ENCODE measurements at places on chromosomes 3 and 15.

GRCh38 chr3:87568331-87568730, 291.9 kb upstream of the POU1F1 start:
- no peak for DNase-seq

- DNase-seq = no peak
These were observed 448 bp upstream of the KBTBD12 start for GRCh38 chr3:127914584-127914983.

- DNase-seq = peak; percentile 50
These were observed 24.7 kb upstream of the TM2D3 start for GRCh38 chr15:101676921-101677329.

DNA sequence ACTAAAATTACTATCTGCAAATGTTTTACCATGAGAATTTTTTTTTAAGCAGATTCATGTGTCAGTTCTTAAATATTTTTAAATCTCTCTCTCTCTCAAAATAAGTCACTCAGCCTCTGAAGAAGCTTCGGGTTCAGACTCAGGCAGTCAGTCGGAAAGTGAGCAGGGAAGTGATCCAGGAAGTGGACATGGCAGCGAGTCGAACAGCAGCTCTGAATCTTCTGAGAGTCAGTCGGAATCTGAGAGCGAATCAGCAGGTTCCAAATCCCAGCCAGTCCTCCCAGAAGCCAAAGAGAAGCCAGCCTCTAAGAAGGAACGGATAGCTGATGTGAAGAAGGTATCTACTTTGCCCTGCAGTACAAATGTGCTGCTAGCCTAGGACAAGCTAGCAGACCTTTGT, 24.1 kb downstream of the CHD2 start:
- DNase-seq = no peak

DNA sequence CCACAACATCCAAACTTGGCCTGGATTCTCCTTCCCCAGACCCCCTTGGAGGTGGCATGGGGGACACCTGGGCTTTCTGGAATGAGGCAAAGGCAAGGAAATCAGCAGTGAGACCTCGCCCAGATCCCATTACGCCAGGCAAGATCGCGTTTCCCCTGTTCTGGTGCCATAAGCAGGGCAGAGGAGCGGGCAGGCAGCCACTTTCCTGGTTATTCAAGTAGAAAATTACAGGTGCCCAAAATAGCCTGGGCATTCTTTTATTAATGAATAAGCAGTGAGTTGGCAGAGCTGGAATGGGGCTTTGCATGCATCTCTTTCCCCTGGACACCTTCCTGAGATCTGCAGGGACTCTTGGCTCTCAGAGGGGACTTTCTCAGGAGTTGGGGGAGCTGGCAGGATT, 31.5 kb upstream of the FAM107A start:
- no peak for DNase-seq

- DNase-seq = no peak
These were observed 73.5 kb upstream of the ALDH1A3 start for GRCh38 chr15:100806157-100806556.

DNA sequence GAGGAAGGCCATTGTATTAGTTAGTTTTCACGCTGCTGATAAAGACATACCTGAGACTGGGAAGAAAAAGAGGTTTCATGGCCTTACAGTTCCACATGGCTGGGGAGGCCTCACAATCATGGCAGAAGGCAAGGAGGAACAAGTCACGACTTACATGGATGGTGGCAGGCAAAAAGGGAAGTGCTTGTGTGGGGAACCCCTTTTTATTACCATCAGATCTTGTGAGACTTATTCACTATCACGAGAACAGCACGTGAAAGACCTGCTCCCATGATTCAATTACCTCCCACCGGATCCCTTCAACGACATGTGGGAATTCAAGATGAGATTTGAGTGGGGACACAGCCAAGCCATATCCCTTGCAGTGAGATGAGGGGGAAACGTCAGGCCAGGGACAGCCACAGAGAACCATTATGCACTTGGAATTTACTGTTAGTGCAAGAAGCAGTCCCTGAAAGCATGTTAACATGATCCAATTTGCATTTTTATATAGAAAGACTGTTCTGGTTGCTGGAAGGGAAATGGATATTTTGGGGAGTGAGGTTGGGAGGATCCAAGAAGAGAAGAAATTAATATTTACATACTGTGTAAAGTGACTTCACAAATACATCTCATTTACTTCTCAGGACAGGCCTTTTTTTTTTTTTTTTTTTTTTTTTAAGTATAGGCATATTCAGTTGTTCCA, 87.1 kb downstream of the ARNT2 start:
- no peak for DNase-seq

DNA sequence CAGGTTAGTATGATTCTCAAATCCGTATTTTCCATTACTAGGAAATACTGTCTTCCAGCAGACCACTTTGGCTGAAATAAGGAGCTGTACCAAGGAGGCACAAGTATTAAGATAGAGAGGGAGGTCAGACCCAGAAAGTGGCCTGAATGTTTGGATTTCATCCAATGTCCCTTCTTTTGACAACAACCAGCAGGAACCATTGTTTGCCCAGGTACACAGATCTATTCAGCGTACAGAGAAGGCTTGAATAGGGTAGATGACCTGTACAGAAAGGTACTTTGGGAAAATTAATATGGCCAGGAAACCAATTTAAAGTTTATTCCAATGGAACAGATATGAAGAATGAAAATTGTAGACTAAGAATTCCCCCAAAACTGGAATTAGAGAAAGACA, 12.6 kb downstream of the MTHFS start:
- DNase-seq = no peak

DNA sequence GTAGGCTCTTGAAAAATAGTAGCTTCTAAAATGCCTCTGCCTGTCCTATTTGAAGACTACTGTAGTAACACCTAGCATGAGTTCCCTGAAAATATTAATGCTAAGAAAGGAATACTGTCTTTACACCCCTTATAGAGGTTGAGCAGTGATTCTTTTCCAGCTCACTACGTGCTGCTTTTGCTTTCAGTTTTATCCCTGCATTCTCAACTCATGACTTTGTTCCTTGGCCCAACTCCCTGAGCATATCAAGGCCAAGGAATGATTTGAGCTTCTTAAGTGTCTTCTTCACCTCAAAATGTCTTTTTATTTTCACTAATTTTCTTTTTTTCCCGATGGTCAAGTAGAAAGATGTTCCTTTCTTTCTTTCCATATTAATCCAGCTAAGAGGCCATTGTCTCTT, 16.5 kb upstream of the P2RY13 start:
- peak; percentile 57 for DNase-seq

- no peak for DNase-seq
These were observed 36.0 kb downstream of the SHQ1 start for GRCh38 chr3:72812201-72812600.

DNA sequence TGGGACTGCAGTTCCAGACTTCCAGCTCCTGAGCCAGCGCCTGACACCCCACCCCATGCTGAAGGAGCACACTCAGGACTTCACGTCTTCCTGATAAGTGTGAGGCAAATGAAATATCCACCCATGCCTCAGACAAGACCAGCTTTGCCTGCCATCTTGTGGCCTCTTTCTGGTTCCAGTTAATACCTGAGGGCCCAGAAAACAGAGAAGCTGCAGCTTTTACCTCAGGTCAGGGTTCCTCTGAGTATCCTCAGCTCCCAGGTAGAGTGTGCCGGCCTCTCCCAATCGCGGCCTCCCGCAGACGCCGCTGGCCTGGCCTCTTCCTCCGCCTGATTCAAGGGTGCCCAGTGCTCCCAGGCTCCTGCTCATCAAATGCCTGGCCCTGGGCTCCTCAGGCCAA, 5.1 kb upstream of the KLHL6 start:
- DNase-seq = no peak

- no peak for DNase-seq
These were observed 32.7 kb downstream of the MME start for GRCh38 chr3:155112661-155113389.

DNA sequence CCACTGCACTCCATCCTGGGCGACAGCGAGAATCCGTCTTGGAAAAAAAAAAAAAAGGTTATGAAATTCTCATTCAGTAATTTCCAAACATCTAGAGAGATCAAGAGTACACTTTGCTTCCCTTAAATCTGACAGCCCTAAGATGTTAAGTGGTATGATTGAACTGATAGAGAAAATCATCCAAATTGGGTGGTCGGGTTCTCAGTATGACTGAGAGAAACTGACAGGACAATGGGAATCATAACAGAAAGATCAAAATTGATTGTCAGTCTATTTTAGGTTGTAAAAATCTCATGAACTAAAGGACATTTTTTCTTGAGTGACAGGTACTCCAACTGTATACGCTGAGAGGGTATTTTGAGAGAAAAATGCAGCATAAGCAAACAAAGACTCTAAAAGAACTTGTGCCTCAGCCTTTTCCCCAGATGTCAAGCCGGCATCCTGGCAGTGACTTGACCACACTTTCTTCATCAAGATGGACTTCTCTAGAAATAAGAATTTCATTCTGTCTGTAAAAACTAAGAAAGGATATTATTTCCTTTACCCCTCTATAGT, 65.8 kb downstream of the MYO5A start:
- DNase-seq = no peak

GRCh38 chr3:123068601-123069381, 2.0 kb downstream of the PDIA5 start:
- DNase-seq = no peak

DNA sequence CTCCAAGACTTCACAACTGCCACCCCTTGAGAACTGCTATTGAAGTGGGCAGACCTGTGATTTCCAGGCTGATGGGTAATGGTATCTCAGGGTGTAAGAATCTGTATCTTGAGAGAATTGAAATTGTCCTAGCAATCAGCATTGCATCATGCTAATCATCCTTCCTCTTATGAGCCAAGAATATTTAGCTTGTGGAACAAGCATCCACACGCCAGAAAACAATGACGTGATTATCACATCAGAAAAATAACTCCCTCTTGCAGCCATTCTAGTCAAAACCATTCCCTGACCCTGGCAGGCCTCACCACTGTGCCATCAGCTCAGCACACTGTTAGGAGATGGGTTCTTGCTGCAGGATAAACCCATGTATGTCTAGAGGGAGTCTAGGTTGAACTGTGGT, 6.7 kb downstream of the BCL2L10 start:
- no peak for DNase-seq

GRCh38 chr15:25333049-25333448, 105.8 kb downstream of the UBE3A start:
- DNase-seq = no peak

GRCh38 chr3:193704431-193704830, 111.4 kb downstream of the OPA1 start:
- no peak for DNase-seq

DNA sequence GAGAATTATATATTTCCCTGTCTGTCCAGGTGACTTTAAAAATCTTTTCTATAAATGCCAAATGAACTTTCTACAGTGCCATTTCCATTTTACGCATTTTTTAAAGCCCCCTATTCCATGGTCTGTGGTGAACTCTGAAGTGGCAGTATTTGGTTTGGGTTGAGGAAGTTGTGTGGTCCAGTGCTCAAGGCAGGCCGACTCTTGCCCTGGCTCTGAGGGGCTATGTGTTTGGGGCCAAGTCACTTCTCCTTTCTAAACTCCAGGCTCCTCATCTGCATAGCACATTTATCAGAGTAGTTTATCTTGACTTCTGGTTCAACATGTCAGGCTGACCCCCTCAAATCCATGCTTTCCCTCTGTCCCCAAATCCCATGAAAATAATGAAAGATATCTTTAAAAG, 14.1 kb downstream of the TTC21A start:
- no peak for DNase-seq

- no peak for DNase-seq
These were observed 86.0 kb upstream of the ABHD17C start for GRCh38 chr15:80609091-80609490.

GRCh38 chr3:170410428-170411029, 8.1 kb upstream of the CLDN11 start:
- peak; percentile 27 for DNase-seq

- no peak for DNase-seq
These were observed 1.8 kb downstream of the SPTSSB start for GRCh38 chr3:161369531-161369930.

- no peak for DNase-seq
These were observed 7.4 kb downstream of the ZBTB47 start for GRCh38 chr3:42660898-42661297.

- DNase-seq = peak; percentile 80
These were observed at the start of gene LSAMP for GRCh38 chr3:116445311-116445841. Gene LSAMP, minus strand, starts transcription at chr3:116445487.

GRCh38 chr3:162632672-162633071, 1136.1 kb downstream of the OTOL1 start:
- no peak for DNase-seq

- DNase-seq = no peak
These were observed 372.1 kb upstream of the ARHGEF26 start for GRCh38 chr3:153749070-153749610.

GRCh38 chr3:183584246-183584913, 28.9 kb upstream of the KLHL6 start:
- DNase-seq = peak; percentile 10

GRCh38 chr3:172591876-172592771, 68.9 kb upstream of the TNFSF10 start:
- no peak for DNase-seq

DNA sequence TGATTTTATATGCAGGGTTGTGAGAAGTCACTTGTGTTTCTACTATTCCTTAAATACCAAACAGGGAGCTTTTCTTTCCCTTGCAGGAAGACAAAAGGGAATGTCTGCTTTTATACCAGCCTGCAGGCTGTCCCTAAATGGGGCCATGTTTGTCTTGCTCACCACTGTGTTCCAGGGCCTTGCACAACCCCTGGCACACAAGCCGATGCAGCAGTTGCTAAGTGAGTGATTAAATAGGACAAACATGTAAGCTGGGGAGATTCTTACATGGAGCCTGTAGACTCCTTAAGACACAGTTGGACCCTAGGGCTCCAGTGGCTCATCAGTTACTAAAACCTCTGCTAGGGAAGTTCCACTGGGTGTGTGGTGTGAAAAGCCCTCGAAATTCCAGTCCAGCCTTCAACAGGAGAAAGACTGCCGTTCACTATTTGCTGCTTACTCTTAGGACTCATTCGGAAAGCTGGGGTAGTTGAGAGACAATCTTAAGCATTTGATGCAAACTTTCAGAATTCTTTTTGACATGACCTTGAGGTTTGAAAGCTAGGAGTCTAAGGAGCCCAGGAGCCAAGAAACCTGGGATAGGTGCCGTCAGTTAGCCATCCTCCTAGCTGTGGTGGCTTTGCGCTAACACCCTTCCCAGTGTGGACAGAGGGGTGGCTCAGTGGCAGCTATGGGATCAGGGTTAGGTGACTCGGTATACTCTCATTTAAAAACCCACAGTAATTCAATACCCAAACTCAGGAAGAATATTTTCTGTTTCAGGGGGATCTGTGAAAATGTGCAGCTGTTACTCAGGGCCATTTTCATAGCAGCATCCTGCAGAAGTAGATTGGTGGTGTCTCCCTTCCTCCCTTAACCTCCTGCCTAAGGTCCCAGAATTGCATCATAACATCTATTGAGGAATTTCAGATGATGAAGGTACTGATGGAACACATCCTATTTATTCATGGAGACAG, 39.1 kb downstream of the SYNM start:
- DNase-seq = peak; percentile 11

DNA sequence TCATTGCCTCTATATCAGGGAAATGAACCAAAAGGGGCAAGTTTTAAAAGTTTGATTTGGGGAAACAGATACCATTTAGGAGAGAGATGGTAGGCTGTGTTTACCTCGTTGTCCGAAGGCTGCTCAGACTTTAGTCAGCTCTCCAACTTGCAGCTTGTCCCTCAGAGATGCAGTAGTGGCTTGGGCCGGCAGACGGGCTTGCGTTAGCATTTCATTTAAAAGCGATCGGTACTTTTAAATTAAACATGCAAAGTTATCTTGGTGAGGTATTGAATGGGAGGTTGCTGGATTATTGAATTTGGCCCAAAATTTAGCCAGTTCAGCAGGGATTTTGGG, 26.2 kb downstream of the EEFSEC start:
- DNase-seq = no peak

- DNase-seq = no peak
These were observed 143.8 kb upstream of the GADL1 start for GRCh38 chr3:31038086-31038739.
